NCI-H2171 (cell line): ENCODE measurements at places on chromosomes 1 and 21.
A peak's percentile ranks its signal among the peaks of the same experiment; 100 is the strongest.

GRCh38 chr1:93729502-93729901, 47.9 kb upstream of the BCAR3 start:
- no peak for DNase-seq

DNA sequence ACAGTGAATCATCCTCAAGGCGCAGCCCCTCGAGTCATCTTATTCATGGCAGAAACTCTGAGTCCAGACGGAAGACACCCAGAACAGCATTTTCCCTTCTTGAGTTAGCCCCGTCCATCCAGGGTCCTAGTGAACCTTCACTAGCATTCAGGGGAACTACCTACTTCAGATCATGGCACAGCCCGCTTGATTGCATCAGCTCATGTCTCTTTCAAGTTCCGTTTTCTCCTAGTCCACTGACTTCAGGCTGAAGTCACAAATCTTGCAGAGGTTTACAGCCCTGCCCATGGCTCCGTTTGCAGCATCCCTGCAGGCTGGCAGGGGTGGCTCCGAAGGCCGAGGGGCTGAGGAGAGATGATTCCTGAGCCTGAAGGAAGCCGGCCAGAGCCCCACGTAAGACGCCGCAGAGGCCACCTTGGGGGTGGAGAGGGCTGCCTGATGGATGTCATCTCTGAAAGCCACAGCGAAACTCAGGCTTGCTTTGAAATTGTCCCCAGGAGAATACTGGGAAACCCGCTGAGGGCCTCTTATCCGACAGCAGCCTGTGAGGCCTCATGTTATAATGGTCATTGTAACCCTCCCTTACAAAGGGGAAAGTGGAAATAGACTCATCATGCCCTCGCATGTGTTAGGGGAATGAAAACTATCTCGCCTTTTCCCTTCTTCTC, 310.2 kb upstream of the AJAP1 start:
- no peak for DNase-seq

GRCh38 chr1:198125995-198126735, 30.6 kb upstream of the NEK7 start:
- DNase-seq: no peak

DNA sequence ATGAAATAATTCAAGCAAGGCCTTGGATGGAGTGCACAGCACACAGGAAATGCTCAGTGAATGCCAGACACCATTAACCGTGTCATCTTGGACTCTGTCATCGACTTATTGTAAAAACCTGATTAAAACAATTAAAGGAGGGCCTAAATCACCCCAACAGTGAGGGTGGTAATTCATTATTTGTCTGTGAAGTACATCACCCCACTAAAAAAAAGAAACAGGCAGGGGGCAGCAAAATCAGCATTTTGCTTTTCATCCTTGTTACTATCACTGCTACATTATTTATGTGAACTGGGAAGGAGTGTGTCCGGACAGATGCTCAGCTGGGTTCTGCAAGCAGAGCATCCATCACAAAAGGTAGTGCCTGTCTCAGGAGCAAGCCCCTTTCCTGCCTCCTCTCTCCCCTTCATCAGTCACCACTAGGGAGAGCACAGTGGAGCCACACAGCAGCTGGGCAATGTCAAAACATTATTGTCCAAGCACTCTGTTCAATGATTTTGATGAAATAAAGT, 98.5 kb downstream of the RERE start:
- no peak for DNase-seq

- DNase-seq: no peak
Observed at GRCh38 chr21:41809891-41810596, 43.2 kb upstream of the RIPK4 start.

- no peak for DNase-seq
Observed at GRCh38 chr21:37367703-37368540, 1.3 kb downstream of the DYRK1A start.

DNA sequence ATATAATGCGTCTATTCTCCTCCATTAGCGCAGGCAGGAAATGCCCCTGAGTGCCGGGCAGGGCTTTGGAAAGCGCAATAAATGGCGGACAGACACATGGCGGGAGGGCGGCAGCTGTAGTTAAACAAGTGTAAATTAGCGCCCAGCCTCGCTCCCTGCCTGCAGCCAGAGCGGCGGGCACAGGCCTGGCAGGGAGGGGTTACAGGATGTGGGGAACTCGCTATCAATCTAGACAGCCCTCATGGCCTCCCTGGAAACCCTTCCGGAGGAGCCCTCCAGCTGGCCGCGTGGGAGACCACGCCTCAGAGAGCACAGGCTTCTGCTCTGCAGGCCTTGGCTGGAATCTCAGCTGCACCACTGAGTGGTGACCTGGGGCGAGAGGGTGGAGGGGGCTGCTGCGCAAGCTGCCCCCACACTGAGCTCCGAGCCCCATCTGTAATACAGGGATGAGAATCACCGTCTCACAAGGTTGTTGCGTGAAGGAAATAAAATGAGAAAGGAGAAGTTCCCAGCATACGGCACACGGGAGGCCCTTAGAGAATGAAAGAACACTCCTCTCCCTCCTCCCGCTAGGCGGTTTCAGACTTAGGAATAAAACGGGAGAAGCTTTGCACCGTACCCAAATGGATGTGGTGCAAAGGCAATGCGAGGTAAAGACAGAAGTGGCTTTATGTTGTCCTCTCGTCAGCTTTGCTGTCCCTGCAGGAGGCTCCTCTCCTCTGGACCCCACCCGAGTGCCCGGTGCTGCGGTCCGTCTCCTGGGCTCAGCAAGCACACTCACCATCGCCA, 167.2 kb upstream of the POU3F1 start:
- no peak for DNase-seq

DNA sequence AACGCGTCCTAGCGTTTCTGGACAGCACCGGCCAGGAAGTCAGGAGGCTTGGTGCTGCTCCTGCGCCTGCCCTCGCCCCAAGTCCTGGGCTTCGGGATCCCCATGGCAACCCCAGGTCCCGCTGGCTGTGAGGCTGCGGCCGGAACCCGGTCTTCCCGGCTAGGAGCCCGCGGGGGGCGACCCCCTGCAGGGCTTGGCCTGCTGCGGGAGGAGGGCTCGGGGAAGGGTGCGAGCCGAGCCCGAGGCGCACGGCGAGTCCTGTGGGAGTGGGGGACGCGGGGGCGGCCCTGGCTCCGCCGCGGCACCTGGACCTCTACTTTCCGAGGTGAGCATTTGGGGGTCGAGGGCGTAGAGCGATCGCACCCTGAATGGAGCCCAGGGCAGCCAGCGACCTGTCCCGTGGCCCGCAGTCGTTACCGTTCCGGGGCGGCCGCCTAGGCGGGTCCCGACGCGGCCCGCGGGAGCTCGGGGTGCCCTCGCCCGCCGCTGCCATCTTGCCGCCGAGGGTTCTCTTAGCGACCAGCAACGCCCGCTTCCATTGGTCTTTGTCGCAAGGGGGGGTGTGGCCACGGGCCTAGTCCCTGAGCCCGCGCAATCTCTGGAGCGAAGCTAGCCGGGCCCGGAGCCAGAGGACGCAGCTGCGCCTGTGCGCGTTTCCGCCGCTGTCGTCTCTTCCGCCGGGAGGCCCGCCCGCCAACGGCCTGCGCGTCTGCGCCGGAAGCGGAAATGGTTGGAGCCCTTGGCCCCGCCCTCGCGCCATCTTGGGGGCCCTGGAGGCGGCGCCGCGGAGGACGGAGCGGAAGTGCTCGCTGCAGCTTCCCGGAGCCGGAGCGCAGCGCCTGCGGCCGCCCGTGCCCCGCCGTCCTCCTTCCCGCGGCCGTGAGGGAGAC, at the start of the genes MORN1 and RER1:
Gene MORN1 (minus strand): TSS at position 514 of the 890 bp plus-strand sequence. CDS start 21 bp downstream, at position 493.
Gene RER1 (plus strand): TSS at position 801 of the 890 bp plus-strand sequence. CDS start 3,950 bp downstream, outside the sequence.
- DNase-seq: peak; percentile 99

DNA sequence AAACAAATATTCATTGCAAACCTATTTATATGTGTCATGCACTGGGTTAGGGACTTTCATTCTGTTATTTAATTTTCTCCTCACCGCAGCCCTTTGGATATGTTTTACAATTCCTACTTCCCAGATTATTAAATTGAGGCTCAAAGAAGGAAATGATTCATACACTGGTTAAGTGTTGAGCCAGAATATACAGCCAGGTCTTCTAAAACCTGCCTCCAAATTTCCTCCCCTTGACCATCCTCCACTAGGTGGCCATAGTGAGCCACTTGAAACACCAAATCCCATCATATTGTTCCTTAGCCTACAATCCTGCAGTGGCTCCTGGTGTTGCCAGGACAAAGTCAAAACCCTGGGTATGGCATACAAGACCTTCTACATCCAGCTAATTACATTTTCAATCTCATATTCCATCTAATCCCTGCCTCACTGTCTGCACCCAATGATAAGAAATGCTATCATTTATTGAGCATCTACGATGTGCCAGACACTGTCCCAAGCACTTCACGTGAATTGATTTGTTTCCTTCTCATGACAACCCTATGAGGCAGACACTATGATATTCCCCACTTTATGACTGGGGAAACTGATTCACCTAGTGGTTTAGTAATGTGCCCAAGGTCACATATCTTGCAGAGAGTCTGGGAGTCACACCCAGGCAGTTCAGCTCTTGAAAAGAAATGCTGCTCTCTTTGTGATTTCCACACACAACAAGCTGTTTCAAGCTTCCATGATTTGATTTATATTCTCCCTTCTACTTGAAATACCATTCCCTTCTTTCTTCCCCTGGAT, 23.6 kb upstream of the KIRREL1 start:
- no peak for DNase-seq

GRCh38 chr1:156359249-156359648, 9.8 kb upstream of the RHBG start:
- no peak for DNase-seq

- DNase-seq: no peak
Observed at GRCh38 chr1:207336559-207337467, 15.3 kb downstream of the CD55 start.

DNA sequence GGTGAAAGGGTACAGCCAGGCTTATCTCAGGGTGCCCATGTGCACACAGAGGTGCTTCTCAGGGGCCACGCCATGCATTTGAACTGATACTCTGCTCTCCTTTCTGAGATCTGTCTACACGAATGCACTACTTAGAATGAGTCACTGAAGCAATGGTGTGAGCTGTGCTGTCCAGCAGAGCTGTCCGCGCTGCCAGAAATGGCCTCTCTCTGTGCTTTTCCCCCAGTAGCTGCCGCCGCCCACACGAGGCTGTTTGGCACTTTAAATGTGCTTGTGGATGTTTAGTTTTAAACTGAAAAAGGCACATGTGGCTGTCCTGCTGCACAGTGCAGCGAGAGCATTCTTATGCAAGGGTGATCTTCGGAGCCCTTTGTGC, 87.1 kb upstream of the COL6A1 start:
- DNase-seq: no peak

DNA sequence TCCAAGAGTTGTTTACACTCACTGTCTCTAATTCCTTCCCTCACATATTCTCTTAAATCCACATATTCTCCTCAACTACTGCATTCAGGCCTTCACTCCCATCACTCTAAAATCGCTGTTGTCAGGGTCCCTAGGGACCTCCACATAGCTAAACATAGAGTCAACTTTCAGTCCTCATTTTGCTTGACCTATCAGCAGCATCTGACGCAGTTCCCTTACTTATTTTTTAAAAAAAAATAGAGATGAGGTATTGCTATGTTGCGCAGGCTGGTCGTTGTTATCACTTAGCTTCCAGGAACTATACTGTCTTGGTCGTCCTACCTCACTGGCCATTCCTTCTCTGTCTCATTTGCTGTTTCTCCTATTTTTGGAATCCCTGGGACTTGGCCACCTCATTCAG, 11.7 kb upstream of the PLEKHO1 start:
- no peak for DNase-seq

- no peak for DNase-seq
Observed at GRCh38 chr1:31667065-31667785, 22.5 kb upstream of the PEF1 start.

- no peak for DNase-seq
Observed at GRCh38 chr1:196466654-196467053, 141.6 kb downstream of the KCNT2 start.

DNA sequence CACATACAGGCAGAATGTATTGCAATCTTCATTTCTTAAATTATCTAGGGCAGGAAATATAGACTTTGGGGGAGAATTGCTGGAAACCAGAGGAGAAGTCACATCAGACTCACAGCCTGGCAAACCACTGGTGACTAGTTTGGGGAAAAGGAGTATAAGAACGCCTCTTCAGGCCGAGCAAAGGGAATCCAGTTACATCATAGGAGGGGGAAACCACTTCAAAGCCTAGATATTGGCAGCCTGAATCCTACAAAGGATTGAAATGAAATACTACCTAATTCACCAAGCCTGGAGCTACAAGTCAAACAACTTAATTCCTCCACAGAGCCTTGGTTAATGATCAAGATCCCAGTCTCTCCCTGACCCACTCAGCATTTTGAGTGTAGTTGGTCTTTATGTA, 121.7 kb downstream of the SLC30A10 start:
- DNase-seq: no peak

DNA sequence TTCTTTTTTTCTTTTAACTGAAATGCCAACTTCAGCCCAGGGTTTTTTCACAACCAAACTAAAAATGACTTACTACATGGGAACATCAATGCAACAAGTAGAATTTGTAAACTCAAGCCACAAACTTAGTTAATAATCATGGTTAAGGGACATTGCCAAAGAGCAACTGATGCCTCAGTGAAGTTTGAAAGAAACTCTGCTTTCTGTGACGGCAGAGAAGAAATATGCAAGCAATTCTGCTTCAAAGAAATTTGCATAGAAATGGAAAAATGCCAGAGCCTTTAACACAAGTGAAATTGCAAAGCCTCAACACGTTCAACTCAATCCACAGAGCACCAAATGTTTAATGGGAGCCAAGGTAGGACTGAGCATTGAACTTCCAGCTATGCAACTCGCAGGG, 5.0 kb upstream of the CHD5 start:
- DNase-seq: no peak

DNA sequence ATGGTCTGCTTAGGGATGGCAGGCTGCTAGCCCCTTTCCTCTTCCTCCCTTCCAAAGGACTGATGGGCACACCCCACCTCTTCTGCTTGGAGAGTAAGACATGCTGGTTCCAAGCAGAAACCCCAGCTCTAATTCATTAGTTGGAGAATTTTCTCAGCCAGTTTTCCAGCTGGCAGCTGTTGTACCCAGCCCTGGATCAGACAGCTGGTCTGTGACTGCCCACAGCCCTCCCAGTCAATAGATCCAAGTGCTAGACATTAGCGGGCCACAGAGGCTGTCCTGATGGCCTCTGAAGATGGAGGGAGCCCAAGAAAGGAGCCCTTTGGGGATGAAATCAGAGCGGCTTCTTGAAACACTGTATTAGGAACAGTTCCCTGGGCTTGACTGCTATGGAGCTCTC, 35.8 kb downstream of the ACOT11 start:
- DNase-seq: no peak

GRCh38 chr1:220550811-220551399, 23.0 kb downstream of the MARK1 start:
- no peak for DNase-seq

- no peak for DNase-seq
Observed at GRCh38 chr1:116852367-116852766, 57.3 kb upstream of the PTGFRN start.

GRCh38 chr1:207026104-207026534, 6.4 kb downstream of the C1orf116 start:
- no peak for DNase-seq

DNA sequence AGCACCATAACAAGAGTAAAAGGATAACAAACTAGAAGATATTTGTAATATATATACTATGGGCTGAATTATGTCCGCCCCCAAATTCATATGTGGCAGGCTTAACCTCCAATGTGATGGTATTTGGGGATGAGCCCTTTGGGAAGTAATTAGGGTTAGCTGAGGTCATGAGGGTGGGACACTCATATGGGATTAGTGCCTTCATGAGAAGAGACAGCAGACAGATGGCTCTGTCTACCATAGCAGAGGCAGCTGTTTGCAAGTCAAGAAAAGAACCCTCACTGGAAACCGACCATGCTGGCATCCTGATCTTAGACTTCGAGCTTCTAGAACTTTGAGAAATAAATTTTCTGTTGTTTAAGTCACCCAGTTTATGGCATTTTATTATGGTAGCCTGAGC, 303.6 kb downstream of the LMO4 start:
- DNase-seq: no peak

- no peak for DNase-seq
Observed at GRCh38 chr1:3290915-3291314, 163.6 kb upstream of the ARHGEF16 start.
